Activated CD4-positive, alpha-beta T cell treated with anti-CD3 and anti-CD28 coated beads for 36 hours (primary cell): ENCODE measurements at places on chromosomes 12 and 14. TPM values are rescaled to one million over a fixed set of nuclear protein-coding genes. Genes with fewer than 3 reads are reported as not detected.

Gene TMEM117
- total RNA-seq: 1.4 TPM

Gene SLC25A21
- not detected for total RNA-seq

GRCh38 chr12:24246934-24247333, 297.5 kb upstream of the SOX5 start:
- H3K4me3 ChIP-seq: no peak overlapping the region
- H3K36me3 ChIP-seq: no peaks in the 10 kb centered on the region
- no peaks in the 10 kb centered on the region for H3K4me1 ChIP-seq
- no peak for DNase-seq
- no peaks in the 10 kb centered on the region for H3K27me3 ChIP-seq
- H3K27ac ChIP-seq: no peak overlapping the region

DNA sequence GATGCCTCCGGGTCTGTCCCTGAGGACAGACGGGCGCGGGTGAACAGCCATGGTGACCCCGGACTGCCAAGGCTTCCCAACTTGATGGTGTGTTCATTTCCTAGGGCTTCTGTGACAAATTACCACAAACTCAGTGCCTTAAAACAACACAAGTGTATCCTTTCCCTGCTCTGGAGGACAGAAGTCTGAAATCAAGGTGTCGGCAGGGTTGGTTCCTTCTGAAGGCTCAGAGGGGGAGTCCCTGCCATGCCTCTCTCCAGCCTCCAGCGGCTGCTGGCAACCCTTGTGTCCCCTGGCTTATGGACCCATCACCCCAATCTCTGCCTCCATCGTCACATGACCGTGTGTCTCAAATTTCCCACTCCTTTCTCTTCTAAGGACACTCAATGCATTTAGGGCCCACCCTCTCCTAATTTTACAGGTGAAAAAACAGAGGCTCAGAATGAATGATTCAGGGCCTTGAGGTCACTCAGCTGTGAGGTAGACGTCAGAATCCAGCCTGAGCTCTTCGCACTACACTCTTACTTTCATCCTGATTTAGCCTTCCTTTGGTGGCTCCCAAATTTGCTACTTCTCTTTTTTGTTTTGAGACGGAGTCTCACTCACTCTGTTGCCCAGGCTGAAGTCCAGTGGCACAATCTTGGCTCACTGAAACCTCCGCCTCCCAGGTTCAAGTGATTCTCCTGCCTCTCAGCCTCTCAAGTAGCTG, 45.4 kb downstream of the VCPKMT start:
- H3K27me3 ChIP-seq: no peaks in the 10 kb centered on the region
- H3K36me3 ChIP-seq: peaks cover 28% of the 10 kb centered on the region
- no peak overlapping the region for H3K4me3 ChIP-seq
- H3K4me1 ChIP-seq: peaks cover 63% of the 10 kb centered on the region
- no peak for DNase-seq

GRCh38 chr14:91299121-91300115, 54.9 kb upstream of the GPR68 start:
- no peaks in the 10 kb centered on the region for H3K27me3 ChIP-seq
- peaks cover 54% of the 10 kb centered on the region for H3K4me1 ChIP-seq
- H3K36me3 ChIP-seq: peaks cover 69% of the 10 kb centered on the region
